ENCODE measurements at places on chromosomes 4 and X.

GRCh38 chrX:40893251-40893910 is 158.0 kb upstream of the MED14 start:
- DNase-seq, result no peak

GRCh38 chr4:8940792-8941491 is 69.3 kb upstream of the HMX1 start:
- peak; percentile 15 for DNase-seq

- DNase-seq, result no peak
Observed at GRCh38 chr4:83516042-83516772, 19.7 kb upstream of the GPAT3 start.

DNA sequence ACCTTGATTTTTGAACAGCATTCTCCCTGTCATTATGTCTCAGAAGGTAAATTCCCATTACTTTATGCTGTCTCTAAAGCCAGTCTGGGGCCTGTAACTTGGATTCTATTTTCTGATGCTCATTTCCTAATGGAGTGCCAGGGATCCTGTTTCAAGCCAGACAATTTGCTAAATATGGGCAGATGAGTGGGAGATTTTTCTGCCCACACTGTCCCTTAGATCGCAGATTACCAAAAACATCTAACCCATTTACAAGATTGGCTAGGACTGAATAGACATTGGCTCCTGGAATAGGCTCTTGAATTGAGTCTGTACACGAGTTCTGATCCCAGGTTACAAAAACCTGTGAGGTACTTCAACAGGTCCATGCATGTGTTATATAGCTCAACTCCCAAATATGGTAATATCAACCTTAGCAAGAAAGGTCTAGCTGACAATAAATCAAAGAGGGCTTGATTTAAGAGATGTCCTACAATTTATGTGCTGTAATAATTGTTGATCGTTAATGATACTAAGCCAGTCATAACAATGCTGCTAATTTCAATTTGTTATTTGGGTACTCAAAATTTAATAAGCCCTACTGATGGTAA is 5.7 kb downstream of the GPC3 start:
- DNase-seq, result no peak

DNA sequence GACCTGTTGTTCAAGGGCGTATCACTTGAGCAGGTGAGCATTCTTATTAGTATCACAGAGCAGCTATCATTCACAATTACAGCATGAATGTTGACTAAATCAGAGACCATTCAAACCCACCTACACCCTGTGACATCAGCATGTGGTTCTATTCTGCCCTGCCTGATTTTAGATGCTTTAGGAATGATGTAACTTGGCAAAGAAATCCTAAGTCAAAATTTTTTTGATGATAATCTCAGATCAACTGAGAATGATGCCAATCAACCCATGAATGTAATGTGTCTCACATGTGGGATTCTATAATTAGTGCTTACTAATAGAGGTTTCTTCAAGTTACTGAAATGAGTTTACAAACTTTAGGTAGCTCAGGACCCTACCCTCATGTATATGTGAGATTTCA is 13.4 kb upstream of the CHIC2 start:
- DNase-seq, result no peak

DNA sequence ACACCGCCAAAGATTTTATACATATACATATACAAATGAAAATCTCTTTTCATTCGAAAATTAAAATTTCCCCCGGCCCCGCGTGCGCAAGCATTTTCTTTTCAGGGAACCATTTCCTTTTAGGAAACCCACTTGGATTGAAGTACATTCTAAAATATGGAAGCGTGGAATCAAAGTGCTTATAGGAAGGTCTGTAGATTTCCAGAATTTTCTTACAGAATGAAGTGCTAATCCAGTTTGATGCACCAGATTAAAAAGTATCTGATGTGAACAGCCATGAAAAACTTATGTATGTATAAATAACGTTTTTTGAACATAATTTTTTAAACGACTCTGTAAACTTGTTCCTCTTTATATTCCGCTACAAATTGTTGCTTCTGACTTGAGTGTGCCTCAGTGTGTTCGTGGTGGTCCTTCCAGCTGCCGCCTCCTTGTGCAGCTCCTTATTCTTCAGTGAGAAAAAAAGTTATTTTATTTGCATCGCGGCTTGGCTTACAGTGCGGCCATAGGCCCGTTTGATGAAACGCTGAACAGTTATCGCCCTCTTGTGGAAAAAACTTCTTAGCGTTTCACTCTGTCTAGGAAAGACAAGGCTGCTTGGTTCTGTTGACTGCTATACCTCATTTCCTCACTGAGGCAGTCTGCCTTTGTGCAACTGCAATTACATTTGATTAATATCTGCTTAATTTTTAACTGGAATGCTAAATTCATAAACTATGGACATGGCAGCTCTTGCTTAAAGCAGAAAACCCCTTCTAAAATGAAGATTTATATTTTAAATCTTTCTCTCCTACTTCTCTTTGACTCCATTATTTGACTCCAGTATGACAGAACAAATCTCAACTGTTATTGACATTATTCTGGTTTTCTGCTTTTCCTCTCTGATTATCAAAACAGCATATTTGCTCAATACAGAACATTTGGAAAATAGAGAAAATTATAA is 4.7 kb upstream of the NKX6-1 start:
- DNase-seq, result peak; percentile 61

DNA sequence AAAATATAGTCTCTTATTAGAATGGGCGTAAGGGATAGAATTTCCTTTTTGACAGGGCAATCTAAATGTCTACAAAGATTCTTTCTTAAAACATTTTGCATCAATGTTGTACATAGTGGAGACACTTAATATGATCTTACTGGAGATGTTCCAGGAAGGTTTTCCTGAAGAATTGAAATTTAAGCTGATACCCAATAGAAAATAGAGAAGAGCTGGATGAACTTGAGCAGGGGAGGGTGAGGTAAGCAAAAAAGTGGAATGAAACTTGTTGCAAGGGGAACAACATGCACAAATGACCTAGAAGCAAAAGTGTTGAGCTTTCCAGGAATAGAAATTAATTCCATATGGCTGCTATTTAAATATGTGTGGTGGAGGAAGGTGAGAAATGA is 19.7 kb downstream of the SLAIN2 start:
- DNase-seq, result no peak

DNA sequence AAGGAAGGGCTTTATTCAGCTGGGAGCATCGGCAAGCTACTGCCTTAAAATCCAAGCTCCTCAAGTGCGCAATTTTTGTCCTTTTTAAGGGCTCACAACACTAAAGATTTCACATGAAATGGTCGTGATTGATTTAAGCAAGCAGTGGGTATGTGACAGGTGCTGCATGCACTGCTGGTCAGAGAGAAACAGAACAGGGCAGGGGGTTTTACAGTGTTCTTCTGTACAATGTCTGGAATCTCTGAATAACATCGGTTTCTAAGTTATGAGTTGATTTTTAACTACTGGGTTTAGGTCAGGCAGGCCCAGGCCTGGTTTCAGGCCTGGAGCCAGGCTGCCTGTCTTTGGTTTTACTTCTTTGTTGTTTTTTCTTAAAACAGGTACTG is 6.0 kb downstream of the UGT2B17 start:
- no peak for DNase-seq

DNA sequence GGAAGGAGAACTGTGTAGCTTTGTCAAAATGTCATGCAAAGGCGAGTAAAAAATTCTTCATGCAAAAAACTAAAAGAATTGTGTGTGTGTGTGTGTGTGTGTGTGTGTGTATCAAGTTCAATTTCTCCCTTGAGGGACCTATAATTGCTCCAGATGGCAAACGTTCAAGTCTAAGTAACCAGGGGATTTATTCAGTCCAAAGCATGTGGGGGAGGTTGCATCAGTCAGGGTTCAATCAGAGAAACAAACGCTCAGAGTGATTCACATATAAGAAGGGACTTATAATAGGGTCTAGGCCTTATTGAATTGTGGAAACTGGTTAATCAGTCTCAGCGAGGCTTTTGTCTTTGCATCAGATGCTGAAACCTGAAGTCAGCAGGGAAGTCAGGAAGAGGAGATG is 5.0 kb downstream of the DCAF8L1 start:
- DNase-seq, result peak; percentile 22

All from NCI-H69 (cell line).